OCI-LY7 (cell line): ENCODE measurements at places on chromosomes 7 and 10. TPM values are rescaled to one million over a fixed set of nuclear protein-coding genes. Genes with fewer than 3 reads are reported as not detected.

- DNase-seq = peak; percentile 2
Observed at GRCh38 chr10:115432188-115432819, 339.1 kb downstream of the ATRNL1 start.

DNA sequence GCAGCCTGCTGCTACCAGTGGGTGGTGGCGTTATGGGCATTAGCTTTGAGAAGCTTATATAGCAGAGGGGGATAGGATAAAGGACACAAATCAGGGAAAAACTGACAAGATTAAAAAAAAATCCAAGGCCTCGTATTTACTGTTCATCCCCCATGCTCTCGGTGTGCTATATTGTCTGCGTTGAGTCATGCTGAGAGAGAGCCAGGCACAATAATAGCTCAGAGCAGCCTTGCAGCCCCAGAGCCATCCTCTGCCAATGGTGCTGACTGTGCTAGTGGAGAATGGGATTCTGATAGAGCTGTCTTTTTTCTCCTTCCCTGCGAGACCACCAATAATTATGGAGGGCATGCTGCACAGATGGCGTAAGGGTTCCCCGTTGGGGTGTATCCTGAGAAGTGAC, 51.7 kb upstream of the FZD1 start:
- no peak for DNase-seq

The SEMA3D gene
- not detected in 2 replicates for total RNA-seq

DNA sequence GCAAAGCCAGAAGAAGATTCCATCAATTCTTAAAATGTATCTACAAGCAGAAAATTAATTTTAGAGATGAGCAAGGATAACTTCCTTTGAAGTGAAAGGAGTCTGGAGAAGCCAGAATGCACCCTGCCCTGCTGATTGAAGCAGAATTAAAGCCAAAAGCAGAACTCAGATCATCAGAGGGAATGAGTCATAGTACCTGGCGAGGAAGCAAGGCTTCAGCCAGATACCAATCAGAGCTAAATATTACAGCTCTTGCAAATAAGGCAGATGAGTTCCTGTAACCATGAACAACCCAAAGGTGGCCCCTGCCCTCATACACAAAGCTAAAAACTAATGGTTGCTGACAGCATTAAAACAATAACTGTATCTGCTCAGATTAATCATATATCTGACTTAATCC, 10.4 kb downstream of the HTR7 start:
- DNase-seq = no peak

- peak; percentile 81 for DNase-seq
Observed at GRCh38 chr10:70478191-70479164, at the start of gene PALD1. PALD1 (plus strand) TSS chr10:70478767; CDS start chr10:70525952, 47,185 bp downstream.

- peak; percentile 27 for DNase-seq
Observed at GRCh38 chr10:3781468-3782145, 3.4 kb downstream of the KLF6 start.

DNA sequence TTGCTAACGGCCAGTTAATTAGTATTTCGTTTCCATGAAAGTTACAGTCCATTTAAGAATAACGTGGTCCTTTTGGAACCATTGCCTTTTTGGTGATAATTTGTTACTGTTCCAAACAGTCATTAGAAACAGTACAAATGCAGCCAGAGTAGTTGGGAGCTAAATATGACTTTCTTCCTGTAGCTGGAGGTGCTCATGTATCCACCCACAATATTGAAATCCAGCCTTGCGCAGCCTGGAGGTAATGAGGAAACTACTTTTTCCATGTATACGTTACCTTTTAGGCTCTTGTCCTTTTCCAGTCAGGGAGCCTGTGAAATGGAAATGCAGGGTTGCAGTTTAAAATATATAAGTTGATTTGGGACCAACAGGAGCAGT, 43.6 kb downstream of the LHFPL3 start:
- DNase-seq = no peak

The SPDYE2 gene
- not detected in 2 replicates for total RNA-seq

- peak; percentile 2 for DNase-seq
Observed at GRCh38 chr7:113071465-113071864, 15.2 kb downstream of the GPR85 start.

DNA sequence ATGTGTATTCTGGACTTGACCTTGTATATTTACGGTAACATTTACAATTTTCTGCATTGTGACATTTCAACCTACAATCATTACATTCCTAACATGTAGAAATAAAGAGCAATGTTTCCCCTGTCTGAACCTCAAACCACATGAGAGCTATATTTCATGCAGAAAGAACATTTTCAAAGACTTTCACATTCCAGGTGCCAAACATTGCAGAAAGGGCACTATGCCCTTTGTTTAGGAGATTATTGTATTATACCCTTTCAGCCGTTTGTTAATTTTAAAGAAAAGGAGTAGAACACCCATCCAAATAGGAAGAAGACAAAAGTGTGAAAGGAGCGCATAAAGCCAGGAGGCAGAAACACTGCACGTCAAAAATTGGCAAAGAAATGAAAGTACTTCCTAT, 260.4 kb downstream of the RELN start:
- no peak for DNase-seq

GRCh38 chr7:38211940-38212339, 33.9 kb downstream of the STARD3NL start:
- DNase-seq = no peak
